ENCODE measurements at places on chromosomes 3 and 15.

GRCh38 chr3:12239301-12239700 lies 49.6 kb upstream of the PPARG start:
- no peak for DNase-seq

DNA sequence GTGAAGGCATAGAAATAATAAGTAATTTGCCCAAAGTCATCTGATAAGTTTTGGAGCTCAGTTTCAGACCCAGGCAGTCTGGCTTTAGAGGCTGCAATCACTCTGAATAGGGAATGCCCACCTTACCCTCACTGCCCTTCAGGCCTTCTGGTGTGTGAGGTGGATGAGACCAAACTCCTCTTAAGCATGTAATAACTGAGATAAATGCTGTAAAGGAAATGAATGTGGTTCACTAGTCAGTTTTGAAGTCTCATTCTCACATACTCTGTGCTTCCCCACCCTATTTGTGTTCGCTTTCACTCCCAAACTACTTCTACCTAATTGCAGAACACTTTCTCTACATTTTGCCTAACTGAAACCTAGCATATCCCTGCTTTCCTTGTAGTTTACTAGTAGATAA lies 144.1 kb downstream of the FILIP1L start:
- no peak for DNase-seq

- no peak for DNase-seq
Measured at GRCh38 chr3:78728406-78729145, 1039.2 kb downstream of the ROBO1 start.

DNA sequence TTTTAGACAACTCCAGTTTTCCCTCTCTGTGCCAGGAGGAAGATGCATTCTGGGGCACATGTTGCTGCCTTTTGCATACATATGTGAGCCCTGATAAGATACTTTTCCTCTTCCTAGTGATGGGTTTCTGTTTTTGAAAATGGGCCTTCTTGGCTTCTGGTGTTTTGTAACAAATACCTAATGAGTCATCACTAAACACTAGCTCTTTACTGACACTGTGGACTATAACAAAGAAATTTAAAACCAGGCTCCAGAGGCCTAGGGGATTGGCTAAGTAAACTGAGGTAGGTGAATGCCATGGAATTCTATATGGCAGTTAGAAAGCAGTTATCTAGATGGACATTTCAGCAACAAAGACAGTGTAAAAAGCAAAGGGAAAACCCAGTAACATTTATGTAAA lies 93.4 kb upstream of the NR2E3 start:
- DNase-seq = no peak

GRCh38 chr15:39447346-39447745 lies 133.5 kb upstream of the THBS1 start:
- no peak for DNase-seq

All from CD4-positive, alpha-beta T cell treated with Interleukin-21 for 1 hour (primary cell).